ENCODE measurements at places on chromosomes 2 and 18.

GRCh38 chr2:11027195-11027594, 115.5 kb downstream of the KCNF1 start:
- DNase-seq, result no peak

- DNase-seq, result no peak
Observed at GRCh38 chr2:67923696-67924095, 139.1 kb downstream of the C1D start.

- no peak for DNase-seq
Observed at GRCh38 chr2:200585730-200586643, at the start of gene AOX1. Gene AOX1 (plus strand): TSS chr2:200586014. CDS start chr2:200586109, 95 bp downstream.

GRCh38 chr2:219392754-219393153, 5.0 kb upstream of the DNPEP start:
- DNase-seq, result no peak

- peak; percentile 55 for DNase-seq
Observed at GRCh38 chr2:157245846-157246764, 11.4 kb upstream of the GALNT5 start.

DNA sequence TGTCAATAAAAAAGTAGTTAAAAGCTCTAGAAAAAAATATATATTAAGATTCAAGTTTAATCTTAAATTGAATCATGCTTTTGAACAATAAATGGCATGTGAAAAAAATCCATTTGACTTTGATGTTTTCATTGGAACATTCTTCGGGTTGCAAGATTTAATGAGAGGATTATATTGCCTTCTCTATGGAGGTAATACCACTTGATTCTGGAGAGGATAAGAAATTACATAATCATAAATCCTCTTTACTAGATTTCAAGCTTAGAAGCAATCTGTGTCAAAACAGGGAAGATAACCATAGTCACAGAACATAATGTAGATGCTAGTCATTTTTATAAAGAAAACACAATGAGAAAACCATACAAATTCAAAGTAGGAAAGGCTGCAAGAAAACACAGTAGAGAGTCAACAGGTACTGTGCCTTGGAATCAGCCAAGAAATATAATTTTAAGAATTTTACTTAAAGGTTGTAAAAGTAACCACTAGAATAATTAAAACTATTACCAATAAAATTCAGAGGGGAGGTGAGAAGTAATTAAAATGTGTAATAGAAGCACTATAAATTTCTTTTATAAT, 18.7 kb upstream of the MAPRE2 start:
- no peak for DNase-seq

GRCh38 chr2:220521551-220521950, 894.1 kb downstream of the SLC4A3 start:
- no peak for DNase-seq

- peak; percentile 9 for DNase-seq
Observed at GRCh38 chr2:143513081-143513480, 383.9 kb downstream of the ARHGAP15 start.

GRCh38 chr18:48453330-48454066, 44.3 kb upstream of the ZBTB7C start:
- DNase-seq, result no peak

DNA sequence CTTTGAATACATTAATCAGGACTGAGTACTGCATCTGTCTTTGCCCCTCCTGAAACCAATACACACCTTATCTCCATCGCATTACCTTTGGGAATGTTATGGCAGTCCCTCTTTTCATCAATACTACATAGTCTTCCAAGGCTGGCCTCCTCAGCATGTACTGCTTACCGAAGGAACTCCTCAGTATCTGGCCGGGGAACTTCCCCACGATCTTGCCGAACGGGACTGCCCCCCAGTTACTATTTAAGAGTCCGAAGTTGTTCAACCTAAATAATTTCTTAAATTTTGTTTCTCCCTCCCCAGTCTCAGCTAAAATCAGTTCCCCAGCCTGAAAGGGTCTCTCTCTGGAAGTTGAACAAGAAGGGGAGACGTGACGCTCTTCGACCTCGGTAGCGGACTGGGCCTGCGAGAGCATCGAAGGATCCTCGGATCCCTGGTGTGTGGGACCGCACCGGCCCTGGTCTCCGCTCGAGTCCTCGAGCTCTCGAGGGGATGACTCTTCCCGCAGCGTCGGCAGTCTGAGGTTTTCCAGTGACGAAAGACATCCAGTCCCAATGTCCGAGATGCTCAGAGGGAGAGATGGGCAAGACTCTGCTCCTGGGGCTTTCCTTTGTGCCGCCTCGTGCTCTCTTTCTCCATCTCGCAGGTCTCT, 489 bp downstream of the TRMT61B start:
- peak; percentile 18 for DNase-seq

DNA sequence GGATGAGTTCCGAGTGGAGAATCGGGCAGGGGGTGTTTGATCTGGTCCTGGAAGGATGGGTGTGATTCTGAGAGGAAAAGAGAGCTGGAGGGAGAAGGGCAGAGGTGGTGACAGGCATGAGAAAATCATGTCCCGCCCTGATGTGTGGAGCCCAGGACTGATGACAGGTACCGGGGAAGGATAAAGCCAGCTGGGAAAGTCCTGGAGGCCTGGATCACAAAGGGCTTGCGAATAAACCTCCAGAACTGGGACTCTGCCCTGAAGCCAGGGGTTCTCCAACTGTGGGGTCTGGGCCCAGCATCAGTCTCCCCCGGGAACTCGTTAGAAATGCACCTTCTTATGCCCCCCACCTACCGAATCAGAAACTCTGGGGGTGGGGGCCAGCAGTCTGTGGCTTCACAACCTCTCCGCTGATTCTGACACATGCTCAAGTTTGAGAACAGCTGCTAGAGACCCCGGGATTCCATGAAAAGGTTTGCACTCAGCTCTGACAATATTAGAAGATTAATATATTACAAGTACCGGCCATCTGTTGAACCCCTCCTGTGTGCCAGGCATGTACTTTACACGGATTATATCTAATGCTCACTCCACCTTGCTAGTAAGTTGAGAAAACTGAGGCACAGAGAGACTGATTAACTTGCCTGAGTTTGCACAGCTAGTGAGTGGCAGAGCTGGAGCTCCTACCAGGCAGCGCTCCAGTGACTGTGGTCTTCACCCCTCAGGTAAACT, 8.0 kb downstream of the TNFRSF11A start:
- DNase-seq, result no peak

GRCh38 chr2:176193048-176193447, 4.6 kb downstream of the HOXD1 start:
- no peak for DNase-seq

- DNase-seq, result peak; percentile 60
Observed at GRCh38 chr2:234258562-234259141, 208.2 kb downstream of the SPP2 start.

DNA sequence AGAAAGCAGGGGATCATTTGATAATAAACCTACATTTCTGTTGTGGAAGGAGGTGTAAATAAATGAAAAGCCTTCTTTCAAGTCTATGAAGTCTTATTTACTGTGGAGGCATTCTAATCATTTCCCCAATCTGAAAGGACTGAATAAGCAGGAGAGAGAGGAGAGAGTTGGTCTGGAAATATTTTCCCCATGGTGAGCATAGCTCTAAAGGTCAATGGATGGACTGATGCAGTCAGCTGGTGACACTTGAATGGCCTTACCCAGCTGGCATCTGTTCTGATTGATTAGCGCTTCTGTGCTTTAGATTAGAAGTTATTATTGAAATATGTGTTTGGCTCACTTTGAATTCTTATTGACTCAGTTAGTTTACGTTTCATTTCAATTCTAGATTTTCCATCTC, 122.7 kb downstream of the PARD3B start:
- no peak for DNase-seq

DNA sequence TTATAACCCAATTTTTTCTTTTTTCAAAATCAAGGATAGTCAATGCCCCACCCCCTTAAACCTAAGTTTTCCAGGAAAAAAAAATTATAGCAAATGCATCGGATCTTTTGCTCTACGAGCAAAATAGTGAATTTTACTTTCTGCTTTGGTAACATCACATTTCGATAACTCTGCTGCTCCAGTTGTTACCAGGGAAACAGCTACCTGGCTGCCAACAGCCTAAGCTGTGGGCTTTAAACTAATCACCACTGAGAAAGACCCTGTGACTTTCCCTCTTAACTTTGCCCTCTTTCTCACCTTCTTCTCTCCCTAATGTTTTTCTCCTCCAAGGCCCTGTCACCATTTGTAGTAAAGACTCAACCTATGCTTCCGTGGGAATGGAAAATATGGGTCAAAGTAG, 145.5 kb downstream of the ABCA12 start:
- no peak for DNase-seq

DNA sequence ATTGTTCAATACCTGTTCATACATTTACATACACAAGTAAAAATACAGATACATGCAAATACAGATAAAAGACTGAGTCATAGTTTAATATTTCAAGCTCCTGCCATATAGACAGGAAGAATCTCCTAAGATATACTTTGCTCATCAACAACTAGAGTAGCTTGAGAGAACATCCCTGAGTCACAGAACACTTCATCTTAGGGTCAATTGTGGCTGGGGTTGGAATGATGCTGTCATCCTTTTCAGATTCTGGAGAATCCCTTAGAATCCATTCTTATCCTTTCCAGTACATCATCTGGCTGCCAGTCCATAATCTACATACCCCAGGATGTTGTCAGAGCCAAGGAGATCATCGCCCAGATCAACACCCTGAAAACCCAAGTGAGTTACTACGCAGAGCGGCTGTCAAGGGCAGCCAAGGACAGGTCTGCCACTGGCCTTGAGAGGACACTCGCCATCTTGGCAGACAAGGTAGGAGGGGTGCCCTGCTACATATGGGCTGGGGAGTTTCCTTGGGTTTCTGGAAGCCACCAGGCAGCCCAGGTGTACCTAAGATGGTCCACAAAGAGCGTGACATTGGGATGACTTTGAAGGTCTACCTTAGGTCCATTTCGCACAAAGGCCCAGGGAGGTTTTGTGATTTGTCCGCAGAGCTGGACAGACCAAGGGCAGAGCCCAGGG, 55.7 kb downstream of the COA5 start:
- DNase-seq, result no peak

DNA sequence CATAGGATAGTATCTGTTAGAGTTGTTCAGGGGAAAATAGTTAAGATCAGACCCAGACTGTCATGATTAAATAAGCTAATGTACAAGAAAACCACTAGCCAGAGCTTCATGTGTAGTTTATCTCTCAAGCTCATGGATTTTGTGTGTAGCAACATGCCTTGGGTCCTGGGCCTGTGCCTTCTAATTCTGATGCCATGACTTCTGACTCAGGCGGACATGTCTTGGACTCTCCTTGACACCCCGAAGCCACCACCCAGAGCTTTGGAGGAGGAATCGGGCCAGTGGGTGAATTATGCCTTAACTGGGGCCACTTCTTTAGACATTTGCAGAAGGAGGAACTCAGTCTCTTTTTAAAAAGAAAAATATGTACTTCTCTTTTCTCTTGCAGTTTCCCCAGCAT, 68.7 kb downstream of the NPAS2 start:
- DNase-seq, result no peak

GRCh38 chr2:105882341-105882740, 137.6 kb downstream of the NCK2 start:
- no peak for DNase-seq

GRCh38 chr18:8620845-8621244, 11.6 kb downstream of the RAB12 start:
- DNase-seq, result no peak

DNA sequence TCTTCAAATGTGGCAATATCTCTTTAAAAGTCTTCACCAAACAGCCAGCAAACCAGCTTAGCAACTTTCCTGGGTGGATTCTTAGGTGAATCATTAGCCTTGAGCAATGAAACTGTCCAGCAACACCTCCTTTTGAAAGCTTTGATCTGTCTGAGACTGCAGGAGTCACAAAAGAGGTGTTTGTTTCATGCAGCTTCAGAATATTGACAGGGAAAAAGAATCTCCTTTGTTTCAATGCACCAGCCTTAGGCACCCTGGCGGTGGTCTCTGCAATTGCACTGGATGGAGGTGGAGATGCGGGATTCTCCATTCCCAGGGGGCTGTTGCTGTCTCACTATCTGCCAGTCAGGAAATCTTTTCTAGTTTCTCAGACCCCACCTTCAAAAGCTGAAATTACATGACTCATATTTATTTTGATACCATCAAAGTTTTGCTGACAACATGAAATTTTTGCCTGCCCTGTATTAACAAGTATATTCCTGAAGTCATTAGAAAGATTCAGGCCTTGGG, 76.0 kb upstream of the DSG1 start:
- peak; percentile 83 for DNase-seq

DNA sequence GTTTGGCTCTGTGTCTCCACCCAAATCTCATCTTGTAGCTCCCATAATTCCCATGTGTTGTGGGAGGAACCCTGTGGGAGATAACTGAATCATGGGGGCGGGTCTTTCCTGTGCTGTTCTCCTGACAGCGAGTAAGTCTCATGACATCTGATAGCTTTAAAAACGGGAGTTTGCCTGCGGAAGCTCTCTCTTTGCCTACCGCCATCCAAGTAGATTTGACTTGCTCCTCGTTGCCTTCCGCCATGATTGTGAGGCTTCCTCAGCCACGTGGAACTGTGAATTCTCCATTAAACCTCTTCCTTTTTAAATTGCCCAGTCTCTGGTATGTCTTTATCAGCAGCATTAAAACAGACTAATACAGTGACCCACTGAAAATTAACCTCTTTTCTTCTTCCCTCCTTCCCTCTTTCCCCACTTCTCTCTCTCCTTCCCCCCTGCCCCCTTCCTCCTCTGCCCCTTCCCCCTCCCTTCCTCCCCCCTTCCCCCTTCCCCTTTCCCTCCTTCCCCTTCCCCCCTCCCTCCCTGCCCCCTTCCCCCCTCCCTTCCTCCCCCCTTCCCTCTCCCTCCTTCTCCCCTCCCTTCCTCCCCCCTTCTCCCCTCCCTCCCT, 818.8 kb downstream of the SLC4A3 start:
- no peak for DNase-seq

- no peak for DNase-seq
Observed at GRCh38 chr2:38933653-38934052, 44.0 kb downstream of the ARHGEF33 start.

DNA sequence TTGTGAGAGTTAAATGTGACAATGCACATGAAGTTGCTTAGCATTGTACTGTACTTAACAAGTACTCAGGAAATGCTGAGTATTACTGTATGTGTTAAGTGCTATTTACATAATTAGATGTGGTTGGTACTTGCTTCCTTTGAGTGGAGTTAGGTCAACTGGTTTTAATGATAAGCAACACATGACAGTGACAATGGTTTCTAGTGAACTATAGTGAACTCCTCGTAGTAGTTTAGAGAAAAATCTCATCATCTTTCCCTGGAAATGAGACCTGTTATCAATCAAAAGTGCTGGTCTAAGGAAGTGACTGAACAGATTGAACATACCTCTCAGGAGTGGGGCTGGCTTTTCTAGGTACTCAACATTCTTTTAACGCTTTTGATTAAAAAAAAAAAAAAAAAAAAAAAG, 29.2 kb upstream of the ZDBF2 start:
- no peak for DNase-seq

DNA sequence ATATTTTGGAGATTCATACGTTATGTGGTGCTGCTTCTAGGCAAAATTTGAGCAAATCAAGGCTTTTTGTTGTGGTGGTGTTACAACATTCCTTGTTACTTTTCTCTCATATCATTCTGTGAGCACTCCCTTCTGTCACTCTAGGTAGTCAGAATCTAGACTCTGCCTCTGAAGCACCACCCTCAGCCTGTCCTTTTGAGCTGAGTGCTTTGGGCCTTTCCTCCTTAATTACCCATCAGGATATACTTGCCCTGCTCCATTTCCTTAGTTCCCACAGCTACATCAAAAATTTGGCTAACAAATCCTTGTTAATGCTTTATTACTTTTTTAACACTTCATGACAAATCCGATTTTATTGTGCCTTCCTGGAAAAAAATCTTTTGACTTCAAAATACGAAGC, 289.6 kb downstream of the CALCRL start:
- no peak for DNase-seq
